ENCODE measurements at places on chromosomes 3 and 15.

DNA sequence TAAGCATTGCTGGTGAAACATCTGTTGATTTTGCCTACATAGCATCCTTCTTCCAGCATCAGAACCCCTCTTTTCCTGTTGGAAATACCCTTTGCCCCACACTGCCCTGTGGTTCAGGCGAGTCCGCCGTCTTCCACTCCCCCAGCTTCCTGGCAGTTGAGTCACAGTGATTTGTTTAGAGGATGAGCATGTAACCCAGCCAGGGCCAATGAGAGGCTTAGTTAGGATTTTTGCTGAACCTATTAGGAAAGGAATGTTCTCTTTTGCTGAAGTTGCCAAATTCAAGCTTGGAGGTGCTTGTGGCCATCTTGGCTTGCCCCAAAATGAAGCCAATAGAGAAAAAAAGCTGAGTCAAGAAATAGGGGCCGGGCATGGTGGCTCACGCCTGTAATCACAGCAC lies 19.0 kb upstream of the MEX3B start:
- DNase-seq = no peak

GRCh38 chr15:99249270-99249841 lies at the start of gene TTC23:
TTC23 (minus strand) TSS chr15:99249581; CDS start chr15:99228712, 20,869 bp downstream.
- no peak for DNase-seq

GRCh38 chr15:70906842-70907241 lies 14.2 kb downstream of the LRRC49 start:
- DNase-seq = no peak

DNA sequence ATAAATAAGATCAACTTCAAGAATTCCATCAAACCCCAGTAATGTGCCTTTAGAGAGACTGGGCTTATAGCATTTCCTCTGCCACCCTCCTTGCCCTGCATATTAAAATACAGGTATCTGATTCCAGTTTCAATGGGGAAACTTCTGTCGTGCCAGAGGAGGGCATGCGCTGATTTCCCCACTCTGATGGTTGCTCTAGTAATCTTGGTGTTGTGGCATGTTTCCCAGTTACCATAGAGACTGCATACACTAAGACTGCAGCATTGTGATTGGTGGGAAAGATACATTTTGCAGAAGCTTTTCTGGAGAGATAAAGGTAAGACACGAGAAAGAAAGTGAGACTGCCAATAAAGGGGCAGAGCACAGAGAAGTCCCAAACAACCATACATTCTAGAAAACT lies 225.6 kb downstream of the TIGIT start:
- no peak for DNase-seq

DNA sequence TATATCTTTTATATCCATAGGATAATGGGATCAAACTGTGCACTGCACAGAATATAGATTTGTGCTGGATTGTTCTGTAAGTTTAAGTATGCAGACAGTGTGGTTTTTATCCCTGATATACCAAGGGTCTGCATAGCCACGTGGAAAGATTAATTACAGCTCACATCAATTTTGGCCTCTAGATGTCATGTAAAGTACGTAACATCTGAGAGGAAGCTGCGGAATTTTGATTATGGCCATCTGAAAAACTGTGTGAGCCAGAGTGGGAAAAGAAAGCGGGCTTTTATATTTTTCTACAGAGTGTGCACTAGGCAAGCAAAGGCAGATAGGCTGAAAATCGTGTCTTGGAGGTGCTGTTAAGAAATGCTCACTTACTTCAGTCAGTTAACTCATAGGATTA lies 562.7 kb downstream of the GBE1 start:
- DNase-seq = no peak

- DNase-seq = no peak
Observed at GRCh38 chr3:294581-294980, 98.0 kb downstream of the CHL1 start.

GRCh38 chr3:158731938-158732855 lies at the start of gene RARRES1:
RARRES1 (minus strand) TSS chr3:158732457; CDS start chr3:158732415, 42 bp downstream.
- DNase-seq = no peak

GRCh38 chr3:128098234-128098633 lies 25.4 kb downstream of the RUVBL1 start:
- DNase-seq = no peak

GRCh38 chr3:48411041-48411588 lies 18.8 kb downstream of the PLXNB1 start:
- DNase-seq = no peak

GRCh38 chr15:31389576-31389975 lies 62.9 kb downstream of the KLF13 start:
- DNase-seq = no peak

GRCh38 chr3:183815563-183815940 lies 9.8 kb downstream of the MAP6D1 start:
- no peak for DNase-seq

DNA sequence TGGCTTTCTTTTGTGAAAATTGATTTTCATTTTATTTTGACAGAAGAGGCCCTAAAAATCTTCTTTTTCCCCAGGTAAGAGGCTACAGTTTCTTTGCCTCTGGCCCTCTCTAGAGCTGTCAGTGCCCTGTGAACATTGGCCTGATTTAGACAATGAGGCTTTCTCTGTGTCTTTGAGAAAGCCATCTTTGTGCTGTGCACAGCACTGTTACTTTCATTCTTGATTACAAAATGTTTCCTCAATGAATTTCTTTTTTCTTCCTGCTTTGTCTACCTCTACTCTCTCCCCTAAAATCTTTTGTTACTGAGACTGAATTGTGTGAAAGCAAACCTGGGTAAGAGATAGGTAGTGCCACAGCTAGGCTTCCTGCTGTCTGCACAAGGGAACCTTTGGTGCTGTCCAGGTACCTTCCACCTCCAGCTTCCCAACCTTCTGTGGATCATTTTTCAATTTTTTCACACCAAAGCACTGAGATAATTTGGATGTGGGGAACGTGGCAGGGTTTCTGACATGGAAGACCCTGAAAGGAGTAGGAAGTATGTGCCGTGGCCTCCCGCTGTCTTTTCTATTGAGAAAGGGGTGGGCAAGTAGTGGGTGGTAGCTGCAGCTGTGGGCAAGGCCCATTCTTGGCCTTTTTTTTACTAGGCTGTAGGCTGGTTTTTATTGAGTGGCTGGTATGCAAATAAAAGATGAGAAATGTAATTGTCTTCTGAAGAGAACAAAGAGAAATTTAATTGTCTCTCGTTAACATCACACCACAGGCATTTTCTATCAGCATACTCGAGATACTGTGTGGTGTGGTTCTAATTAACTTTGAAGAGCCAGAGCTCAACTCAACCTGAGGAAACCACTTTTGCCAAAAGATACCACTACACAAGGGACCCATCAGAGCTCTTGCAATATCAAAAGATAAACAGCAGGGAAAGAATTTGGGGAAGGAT lies 21.0 kb downstream of the RAB8B start:
- no peak for DNase-seq

DNA sequence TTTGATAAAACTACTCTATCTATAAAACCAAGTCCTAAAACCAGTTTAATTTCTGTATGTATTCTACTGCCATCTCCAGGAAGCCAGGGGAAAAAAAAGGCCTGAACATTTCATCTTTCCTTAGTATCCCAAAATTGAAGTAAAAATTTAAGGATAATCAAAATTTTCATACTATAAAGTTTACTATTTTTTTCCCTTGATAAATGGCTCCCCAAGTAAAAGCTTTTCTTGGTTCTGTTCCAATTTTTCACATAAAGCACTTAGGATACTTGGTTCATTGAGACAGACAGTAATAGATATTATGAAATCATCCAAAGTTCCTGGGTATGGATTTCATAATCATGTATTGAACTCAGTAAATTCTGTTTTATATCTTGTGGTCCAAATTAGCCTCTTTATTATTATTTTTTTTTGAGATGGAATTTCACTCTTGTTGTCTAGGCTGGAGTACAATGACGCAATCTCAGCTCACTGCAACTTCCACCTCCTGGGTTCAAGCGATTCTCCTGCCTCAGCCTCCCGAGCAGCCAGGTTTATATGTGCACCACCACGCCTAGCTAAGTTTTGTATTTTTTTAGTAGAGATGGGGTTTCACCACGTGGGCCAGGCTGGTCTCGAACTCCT lies 34.5 kb downstream of the ICE2 start:
- DNase-seq = no peak

- DNase-seq = no peak
Observed at GRCh38 chr15:33262306-33262705, 48.5 kb upstream of the RYR3 start.

GRCh38 chr3:150147776-150148175 lies 177.1 kb upstream of the PFN2 start:
- DNase-seq = no peak
